ENCODE measurements at places on chromosomes 3 and 15. TPM values are rescaled to one million over a fixed set of nuclear protein-coding genes. Genes with fewer than 3 reads are reported as not detected.

DNA sequence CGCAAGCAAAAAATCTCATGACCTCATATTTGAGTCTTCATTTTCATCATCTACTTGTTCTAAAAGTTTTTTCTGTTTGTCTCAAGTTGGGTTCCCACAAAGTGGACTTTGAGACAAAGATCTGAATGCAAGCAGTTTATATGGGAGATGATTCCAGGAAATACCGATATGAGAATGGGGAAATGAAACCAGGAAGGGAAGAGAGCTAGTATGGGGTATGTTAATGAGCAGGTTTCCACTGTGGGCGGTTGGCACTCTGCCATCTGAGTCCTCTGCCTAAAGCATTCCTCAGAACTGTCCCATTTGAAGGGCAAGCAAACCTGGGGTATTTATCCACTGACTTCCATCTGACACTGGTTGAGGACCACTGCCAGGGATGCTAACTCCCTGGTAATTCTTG lies 8.8 kb downstream of the ADPRH start:
- DNase-seq: no peak

DNA sequence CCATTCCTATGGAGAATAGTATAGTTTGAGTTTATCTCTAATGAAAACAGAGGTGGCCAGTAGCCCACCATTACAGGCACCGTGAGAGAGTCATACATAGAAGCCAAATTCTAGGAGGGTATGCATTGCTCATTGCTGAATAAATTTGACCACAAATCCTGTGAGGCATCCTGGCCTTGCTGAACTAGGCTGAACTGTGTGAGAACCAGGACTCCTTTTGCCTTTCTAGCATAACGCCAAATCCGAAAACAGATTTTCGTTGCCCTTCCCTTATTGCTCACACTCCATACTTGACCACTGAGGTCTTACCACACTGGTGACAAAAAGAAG lies 50.4 kb downstream of the SLC2A2 start:
- no peak for DNase-seq

DNA sequence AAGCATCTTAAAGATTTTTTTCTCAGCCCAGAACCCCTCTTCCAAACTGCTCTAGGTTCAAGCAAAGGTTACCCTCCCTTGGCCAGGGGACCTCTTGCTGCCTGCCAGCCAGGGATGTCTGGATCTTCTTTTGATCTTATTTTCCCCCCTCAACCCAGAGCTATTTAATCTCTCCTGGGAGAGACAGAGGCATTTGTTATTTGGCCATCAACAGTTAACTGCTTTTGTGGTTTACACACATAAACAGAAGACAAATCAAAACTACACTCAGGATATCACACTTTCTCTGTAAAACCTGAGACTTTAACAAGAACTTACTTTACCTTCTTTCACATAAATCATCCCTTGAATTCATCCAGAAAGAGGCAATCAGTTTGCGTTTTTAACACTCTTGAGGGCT lies 272.5 kb downstream of the THSD4 start:
- DNase-seq: no peak

DNA sequence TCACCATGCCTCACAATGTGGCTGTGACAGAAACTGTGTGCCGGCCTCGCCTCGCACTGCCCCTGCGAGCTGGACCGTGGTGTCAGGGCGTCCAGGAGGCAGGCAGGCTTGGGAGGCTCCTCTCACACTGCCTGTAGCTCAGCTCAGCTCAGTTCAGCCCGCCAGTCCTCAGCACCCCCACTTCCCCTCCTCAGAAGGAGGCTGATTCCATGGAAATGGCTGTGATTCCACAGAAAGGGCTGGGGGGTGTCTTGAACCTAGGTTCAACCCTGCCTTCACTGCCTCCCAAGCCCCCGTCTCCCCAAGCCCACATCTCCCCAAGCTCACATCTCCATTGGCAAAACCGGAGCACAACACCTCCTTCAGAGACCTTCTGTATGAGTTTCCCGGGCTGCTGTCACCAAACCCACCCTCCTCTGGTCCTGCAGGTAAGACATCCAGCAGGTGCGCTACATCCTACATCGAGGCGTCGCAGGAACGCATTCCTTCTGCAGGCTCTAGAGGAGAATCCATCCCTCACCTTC lies 94.0 kb downstream of the OCA2 start:
- no peak for DNase-seq

DNA sequence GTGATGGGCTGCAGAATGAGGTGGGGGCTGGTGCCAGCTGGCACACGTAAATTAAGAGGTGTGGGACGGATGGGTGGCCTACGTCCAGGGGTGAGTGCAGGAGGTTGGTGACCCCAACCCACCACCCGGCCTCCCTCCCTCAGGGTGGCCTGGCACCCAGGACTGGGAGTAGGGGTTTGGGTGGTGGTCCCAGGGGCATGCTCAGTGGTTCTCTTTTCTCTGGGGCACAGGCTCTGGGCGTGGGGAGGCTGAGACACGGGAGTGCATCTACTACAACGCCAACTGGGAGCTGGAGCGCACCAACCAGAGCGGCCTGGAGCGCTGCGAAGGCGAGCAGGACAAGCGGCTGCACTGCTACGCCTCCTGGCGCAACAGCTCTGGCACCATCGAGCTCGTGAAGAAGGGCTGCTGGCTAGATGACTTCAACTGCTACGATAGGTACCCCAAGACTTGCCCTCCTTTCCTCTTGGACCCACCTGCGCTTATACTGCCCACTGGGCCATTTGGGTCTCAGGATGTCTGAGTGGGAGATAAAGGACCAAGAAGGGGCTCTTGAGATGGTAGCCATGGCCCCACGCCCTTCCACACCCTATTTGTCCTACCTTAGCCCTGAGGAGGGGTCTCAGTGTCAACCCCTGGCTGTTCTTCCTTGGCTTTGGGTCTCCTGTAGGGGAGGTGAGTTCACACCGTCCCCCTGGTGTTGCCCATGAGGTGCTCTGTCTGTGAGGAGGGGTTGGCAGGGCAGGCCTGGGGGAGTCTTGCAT lies 18.9 kb upstream of the EXOG start:
- no peak for DNase-seq

DNA sequence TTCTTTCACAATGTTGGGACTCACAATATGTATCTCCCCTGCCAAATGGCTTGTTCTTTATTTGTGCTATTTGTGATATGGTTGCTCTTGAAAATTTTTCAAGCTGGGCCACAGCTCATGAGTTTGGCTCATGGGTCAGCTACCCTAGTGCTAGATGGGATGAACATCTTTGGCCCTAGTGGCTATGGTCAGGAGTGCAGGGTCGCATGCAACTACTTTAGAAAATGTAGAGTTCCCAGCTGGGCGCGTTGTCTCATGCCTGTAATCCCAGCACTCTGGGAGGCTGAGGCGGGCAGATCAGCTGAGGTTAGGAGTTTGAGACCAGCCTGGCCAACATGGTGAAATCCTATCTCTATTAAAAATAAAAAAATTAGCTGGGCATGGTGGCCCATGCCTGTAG lies 55.8 kb downstream of the POLR2M start:
- DNase-seq: no peak

GRCh38 chr15:83983634-83984458 lies 251.7 kb upstream of the GOLGA6L4 start:
- no peak for DNase-seq

DNA sequence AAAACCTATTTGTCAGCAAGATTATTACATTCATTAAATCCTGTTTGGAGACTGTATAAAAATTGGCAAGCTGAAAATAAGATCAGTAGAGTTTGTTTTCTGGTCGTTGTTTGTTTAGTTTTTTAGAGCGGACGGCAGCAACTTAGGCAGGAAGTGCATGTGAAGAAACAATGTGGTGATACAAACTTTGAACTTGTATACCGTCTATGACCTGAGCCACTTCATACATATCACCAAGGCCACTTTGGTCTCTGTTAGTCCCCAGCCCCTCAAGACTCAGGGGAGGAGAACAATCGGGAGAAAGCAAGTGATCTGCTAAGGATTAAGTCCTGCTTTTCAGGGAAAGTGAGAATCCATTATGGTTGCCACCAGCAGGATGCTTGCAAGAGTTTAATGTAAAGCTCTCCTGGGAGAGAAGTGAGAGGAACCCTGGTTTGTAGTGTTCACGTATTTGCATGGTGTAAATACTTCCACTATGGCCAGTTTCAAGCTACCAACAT lies 31.1 kb downstream of the RASGRP1 start:
- no peak for DNase-seq

DNA sequence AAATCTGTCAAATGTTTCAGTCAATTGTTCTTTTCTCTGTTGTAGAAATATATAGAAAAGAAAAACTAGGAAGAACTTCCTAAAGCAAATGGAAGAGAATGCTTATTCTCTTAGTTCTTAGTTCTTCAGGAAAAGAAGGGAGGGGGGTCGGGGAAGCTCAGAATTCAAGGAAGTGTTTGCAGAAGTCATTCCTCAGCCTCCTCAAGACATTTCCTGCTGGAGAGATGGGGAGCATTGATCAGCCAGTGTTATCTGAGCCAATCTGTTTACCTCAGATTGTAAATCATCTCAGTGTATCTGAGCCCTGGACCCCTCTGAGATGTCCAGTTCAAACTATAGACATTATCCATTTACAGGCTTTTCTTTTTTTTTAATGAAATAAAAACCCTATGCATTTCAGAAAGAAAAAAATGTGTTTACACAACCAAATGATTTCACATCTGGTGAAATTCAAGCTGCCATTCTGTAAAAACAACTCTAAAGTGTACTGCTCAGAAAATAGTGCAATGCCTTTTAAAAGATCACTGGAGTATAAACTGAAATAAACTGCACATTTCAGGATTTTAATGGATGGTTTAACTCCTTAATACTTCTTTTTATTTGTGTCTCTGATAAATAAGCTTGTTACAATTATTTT lies 460.7 kb downstream of the ROBO1 start:
- no peak for DNase-seq

- no peak for DNase-seq
These were observed 439 bp downstream of the CTXND1 start for GRCh38 chr15:80251428-80252120.

Gene CNTN3
- 0.13 TPM for total RNA-seq

Gene POPDC2
- 0.19 TPM for total RNA-seq

Gene EXD1
- 0.54 TPM for total RNA-seq

Gene GOLGA8O
- not detected for total RNA-seq
